ENCODE measurements at places on chromosomes 12 and 14.

DNA sequence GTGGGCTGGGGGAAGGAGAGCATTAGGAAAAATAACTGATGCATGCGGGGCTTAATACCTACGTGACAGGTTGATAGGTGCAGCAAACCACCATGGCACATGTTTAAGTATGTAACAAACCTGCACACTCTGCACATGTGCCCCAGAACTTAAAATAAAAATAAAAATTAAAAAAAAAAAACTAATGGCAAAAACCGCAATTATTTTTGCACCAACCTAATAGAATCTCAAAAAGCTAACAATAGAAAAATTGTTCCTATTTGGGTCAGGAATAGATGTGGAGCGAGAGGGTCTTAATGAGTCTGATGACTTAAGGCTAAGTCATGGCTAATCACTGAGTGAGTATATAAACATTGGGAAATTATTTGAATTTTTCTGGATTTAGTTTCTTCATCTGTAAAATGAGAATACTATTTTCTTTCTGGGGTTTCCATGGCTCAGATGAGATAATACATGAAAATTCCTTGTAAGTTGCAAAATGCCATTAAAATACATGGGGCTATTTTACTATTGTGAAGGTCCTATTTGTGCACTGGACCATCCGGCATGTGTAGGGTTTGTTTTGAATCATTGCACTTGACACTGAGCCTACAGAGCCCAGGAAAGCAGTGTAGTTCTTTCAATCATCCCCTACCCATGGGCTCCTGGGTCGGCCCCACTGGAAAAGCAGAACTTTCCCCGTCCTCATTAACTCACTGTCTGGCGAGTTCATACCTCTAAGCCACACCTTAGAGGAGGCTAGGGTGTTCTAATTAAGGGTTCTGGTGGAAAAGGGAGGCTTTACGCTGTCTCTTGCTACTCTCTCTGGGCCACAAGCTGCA lies 164.1 kb upstream of the NTF3 start:
- no peak for DNase-seq

- no peak for DNase-seq
Observed at GRCh38 chr14:94426526-94426925, 26.1 kb downstream of the SERPINA11 start.

DNA sequence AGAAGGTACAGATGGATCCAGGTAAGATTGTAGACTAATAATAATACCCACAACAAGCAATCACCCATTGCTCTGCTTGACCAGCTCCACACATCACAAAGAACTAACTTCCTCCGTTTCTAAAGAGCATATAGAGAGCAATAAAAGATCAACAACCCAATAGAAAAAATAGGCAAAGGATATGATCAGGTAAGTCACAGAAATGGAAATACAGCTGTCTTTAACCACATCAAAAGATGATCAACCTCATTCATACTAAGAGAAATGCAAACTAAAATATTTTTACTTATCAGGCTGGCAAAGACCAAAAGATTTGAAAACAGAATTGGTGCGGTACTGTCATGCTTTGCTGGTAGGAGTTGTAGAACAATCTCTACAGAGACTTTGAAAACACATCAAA lies 8.9 kb downstream of the C2CD5 start:
- no peak for DNase-seq

DNA sequence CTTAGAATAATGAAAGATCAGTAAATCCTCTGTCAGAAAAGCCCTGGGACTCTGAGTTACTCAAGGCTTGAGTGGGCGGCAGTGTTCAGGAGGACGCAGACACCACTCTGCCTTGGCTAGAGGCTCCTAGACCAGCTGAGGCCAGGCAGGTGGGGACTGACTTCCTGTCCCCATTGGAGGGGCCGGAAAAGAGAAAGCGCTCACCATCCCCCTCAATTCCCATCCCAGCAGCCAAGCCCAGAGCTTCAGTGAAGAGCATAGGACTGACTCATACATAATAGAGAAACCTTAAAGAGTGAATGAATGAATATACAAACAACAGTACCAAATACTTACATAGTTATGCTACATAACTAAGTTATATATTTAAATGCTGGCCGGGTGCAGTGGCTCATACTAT lies 62.0 kb downstream of the PLEKHG7 start:
- no peak for DNase-seq

GRCh38 chr12:69087986-69088385 lies 151.4 kb upstream of the CPSF6 start:
- DNase-seq = no peak

GRCh38 chr12:78931466-78931990 lies 67.0 kb downstream of the SYT1 start:
- DNase-seq = no peak

DNA sequence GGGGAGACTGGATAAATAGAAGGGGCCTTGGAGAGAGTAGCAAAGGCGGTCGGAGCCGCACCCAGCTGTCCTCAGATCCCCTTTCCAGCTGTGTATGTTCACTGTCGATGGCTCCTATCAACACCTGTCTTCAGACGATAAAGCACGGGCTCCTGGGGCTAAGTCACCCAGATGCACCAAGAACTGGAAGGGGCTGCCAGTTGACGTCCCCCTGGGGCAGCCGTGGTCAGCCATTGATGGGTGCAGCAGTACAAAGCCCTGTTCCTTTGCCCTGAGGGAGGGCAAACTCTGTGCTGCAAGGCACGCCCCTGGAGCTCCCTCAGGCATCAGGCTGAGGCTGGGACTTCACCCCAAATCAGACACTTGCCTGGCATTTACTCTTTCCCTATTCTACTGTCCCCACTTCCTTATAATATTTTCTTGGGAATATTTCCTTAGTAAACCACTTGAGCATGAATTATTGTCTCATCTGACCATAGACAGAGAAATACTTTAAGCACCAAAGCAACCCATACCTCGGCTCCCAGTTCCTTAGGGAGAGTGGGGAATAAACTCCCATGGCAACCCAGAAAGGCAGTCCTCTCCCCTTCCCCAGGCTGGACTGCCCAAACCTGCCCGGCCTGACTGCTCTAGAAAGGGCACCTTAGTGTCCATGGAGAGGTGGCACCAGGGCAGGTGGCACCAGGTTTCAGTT lies 59.6 kb upstream of the SCN8A start:
- DNase-seq = no peak

GRCh38 chr12:110048242-110049027 lies at the start of gene C12orf76:
Gene C12orf76, minus strand, starts transcription at chr12:110048522. Its CDS starts 27 bp downstream, at chr12:110048495.
- peak; percentile 85 for DNase-seq

- no peak for DNase-seq
Observed at GRCh38 chr12:180445-180844, 33.5 kb downstream of the SLC6A12 start.

- DNase-seq = no peak
Observed at GRCh38 chr12:89346741-89347324, 5.5 kb downstream of the DUSP6 start.

- no peak for DNase-seq
Observed at GRCh38 chr14:75522224-75522982, at the start of gene BATF. Gene BATF, plus strand, starts transcription at chr14:75522469. Its CDS starts 214 bp downstream, at chr14:75522683.

DNA sequence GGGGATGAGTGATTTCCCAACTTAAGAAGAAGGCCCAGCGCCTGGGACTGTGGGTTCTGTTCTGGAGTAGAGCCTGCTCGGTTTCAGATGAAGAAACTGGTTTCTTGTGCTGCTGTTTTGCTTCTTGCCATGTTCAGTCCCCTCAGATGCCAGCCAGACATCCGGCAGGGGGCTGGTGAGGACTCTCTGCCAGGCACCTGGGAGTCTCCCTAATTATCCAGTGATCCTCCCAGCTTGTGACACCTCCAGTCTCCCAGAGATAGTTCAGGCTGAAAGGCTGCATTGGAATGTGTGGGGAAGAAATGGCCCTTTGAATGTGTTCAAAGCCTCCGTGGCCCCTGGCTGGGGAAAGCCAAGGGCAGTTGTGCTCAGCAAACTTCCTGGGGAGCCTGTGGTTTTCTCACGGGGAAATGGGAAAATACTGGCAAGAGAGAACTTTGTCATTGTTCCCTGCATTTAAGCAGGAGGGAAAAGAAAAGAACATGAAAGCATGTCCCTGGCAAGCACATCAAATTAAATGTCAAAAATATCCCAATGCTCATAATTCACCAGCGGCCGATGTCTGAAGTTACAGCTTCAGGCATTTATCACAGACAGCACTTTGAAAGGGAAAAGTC lies 8.5 kb upstream of the SERPINA12 start:
- DNase-seq = no peak

GRCh38 chr14:51430079-51430478 lies 190.0 kb downstream of the TMX1 start:
- DNase-seq = no peak

- no peak for DNase-seq
Observed at GRCh38 chr12:90122681-90123080, 414.0 kb upstream of the ATP2B1 start.

DNA sequence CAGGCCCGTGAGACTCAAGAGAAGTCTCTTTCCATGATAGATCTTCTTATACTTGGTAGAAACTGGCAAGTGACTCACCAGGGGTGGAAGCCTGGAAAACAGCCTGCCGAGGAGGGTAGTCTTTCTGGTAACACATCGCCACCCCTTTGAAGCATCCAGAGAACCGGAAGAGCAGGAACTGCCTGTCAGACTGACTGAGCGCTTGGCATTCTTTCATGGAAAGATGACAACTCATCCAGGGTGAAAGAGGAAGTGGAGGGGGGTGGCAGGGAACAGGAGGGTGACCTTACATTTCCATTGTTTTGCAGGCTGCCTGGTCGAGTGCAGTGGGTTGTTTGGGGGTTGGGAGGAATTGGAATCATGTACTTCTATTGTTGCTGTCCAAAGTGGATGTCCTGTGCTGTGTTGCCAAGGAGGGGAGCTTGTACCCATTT lies 34.5 kb downstream of the PRKCH start:
- peak; percentile 56 for DNase-seq

GRCh38 chr14:77613201-77613600 lies 3.2 kb downstream of the SPTLC2 start:
- no peak for DNase-seq

GRCh38 chr12:69464428-69464827 lies 5.8 kb upstream of the FRS2 start:
- no peak for DNase-seq

All from stimulated activated CD4-positive, alpha-beta T cell treated with anti-CD3 and anti-CD28 coated beads, Interleukin-12 subunit alpha, Interleukin-12 subunit beta, amount 100 ng/mL, for 48 hours (primary cell).